Posterior cingulate gyrus (tissue), 11 donors: ENCODE measurements at places on chromosomes 16 and 17.

GRCh38 chr16:61936522-61936921, 99.7 kb downstream of the CDH8 start:
- peak; percentile 8 for DNase-seq

DNA sequence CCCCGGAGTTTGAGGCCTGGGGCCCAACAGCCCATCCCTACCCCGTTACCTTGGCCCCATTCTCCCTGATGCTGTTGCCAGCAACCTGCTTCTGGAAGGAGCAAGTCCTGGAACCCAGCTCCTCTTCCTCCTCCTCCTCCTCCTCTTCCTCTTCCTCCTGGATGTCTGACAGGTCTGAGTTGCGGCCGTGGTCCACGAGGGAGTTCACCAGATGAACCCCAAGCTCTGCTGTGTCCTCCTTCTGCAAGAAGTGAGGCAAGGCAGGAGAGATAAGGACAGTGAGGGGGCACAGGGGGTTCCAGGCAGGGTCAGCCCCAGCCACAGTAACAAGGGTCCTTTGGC, 18.7 kb downstream of the TSPOAP1 start:
- DNase-seq: no peak

DNA sequence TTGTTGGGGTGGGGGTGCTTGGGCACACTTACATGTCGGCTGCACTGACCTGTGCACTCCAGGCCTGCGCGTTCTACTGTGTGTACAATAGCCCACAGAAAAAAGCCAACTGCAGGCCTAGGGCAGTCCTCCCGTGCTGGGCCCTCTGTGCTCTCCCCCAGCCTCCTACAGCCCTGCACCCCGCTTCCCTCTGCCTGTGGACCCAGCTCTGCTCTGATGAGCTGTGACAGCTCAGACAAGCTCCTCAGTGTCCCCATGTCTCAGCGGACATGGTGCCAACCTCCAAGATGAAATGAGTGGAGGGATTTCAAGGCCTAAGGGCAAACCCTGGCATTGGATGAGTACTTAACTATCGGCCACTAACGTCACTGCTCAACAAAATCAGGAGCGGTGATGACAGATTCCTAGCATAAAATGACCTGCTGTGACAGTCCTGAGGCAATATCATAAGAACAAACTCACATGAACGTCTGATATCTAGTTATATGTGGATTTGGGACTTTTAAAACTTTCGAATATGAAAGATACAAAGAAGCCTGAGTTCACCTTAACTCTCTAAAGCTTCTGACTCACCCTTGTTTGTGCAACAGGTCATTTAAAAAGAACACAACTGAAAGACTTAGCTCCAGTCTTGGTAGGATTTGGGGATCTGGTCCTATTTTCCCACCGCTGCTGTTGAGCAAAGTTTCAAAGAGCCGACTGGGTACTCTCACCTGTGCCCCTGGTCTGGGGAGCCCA, 34.7 kb downstream of the CCDC57 start:
- no peak for DNase-seq

DNA sequence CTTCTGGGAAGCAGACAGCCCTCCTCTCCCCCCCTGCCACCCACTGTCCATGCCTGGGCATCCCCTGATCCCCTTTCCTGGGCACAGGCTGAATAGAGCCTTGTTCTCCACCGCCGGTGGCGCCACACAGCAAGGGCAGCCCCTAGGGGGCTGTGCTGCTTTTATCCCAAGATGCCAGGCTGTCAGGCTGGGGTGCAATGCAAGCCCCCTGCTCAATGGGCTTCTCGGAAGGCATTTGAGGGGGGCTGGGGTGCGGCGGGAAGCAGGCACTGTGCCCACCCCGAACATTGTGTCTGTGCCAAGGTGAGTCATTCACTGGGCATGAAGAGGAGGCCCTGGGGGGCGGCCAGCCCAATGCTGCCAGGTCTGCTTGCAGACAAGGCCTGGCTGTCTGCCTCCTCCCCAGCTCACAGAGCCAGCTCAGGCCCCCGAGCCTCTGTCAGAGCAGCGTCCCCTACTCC, 1.5 kb upstream of the GFAP start:
- DNase-seq: peak; percentile 73

DNA sequence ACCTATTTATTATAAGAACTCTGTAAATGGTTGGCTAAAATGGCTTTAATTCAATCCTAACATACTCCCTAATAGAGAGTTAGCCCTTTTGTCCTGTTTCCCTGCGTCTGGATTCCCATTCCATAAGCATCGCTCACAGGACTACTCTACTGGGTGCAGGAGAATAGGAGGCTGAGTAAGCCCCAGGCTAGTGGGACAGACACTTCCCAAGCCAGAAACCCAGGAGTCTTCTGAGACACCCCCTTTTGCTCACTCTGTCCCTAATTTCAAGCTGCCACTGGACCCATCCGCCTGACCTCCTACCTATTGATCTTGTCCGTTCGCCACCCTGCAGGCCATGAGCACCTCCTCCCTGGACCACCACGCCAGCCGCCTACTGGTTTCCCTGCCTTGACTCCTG, 16.7 kb upstream of the TOB1 start:
- DNase-seq: no peak

DNA sequence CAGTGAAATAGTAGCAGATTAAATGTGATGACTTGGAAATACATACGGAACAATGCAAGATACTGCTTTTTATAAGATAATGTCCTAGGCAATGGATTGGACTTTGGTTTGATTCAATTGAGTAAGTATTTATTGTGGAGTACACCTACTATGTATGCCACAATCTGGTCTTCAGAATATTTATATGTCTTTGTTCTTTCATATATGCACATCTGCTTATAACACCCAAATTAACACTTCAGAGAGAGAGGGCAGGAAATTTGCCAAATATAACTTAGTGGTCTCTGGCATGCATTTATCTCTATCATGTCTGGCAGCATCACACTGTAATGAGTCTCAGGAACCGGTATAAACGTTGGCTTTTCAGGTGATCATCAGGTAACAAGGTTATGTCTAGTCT, 16.9 kb downstream of the RPGRIP1L start:
- DNase-seq: no peak

- no peak for DNase-seq
These were observed 15.2 kb downstream of the CNGB1 start for GRCh38 chr16:57955572-57956188.

DNA sequence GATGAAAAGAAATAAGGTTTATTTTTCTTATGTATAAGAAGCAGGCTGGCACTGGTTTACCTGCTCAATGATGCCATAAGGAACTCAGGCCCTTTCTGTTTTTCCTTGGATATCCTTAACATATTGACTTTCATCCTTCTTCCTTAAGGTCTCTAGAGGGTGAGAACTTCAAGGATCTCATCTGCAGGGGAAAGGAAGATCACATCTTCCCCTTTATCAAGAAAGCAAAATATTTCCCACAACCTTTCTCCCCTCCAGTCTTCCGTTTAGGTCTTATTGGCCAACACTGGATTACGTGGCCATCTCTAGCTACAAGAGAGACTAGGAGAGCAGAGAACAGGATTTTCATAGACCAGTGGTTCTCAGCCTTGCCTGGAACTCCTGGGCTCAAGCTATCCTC, 4.2 kb upstream of the TBX4 start:
- no peak for DNase-seq

DNA sequence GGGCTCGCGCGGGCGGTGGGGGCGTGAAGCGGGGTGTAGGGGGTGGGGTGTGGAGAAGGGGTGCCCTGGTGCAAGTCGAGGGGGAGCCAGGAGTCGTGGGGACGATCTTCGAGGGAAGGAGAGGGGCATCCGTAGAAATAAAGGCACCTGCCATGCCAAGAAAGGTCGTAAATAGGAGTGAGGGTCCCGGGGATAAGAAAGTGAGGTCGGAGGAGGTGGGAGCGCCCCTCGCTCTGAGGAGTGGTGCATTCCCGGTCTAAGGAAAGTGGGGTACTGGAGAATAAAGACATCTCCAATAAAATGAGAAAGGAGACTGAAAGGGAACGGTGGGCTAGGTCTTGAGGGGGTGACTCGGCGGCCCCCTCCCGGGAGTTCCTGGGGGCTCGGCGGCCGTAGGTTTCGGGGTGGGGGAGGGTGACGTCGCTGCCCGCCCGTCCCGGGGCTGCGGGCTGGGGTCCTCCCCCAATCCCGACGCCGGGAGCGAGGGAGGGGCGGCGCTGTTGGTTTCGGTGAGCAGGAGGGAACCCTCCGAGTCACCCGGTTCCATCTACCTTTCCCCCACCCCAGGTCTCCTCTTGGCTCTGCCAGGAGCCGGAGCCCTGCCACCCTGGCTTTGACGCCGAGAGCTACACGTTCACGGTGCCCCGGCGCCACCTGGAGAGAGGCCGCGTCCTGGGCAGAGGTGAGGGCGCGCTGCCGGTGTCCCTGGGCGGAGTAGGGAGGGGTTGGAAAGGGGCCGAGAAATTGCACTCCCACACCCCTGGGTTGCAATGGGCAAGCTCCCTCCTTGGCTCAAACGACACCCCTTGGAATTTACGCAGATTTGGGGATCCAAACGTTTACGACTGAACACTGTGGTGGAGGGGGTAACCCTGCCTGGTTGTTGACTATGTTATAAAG, 888 bp downstream of the CDH1 start:
- no peak for DNase-seq

- no peak for DNase-seq
These were observed 9.1 kb upstream of the TMEM204 start for GRCh38 chr16:1524366-1524765.

DNA sequence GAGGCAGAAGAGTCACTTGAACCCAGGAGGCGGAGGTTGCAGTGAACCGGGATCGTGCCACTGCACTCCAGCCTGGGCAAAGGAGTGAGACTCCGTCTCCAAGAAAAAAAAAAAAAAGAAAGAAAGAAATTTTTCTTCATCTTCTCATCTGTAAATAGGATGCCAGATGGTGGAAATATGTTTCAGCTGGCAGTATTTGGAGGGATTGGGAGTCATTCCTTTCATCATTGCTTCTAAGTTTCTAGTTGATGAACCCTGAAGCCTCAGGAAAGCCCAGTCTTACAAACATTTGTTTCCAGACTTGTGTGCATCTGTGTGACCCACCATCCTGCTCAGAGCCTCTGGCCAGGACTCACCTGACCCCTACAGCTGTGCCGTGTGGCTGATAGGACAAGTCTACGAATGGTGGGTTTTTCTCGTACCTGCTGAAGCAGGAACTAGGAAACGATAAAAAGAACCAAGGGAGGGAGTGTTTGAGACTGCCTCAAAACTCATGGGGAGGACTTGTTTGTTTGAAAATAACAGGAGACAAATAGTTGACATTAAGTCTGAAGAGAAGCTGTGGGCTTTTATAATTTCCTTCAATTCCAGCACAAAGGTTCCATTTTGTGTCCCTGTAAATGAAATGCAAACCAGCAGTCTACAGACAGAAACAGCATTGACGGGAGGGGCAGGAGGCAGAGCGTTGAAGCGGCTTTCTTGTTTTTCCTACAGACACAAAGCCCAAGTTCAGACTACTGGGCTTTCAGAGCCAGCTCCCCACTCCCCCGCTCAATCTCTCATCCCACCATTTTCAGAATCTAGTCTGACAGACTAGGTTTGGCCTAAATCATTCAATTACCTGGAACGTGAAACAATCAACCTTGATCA, 24.9 kb downstream of the CDRT4 start:
- no peak for DNase-seq

DNA sequence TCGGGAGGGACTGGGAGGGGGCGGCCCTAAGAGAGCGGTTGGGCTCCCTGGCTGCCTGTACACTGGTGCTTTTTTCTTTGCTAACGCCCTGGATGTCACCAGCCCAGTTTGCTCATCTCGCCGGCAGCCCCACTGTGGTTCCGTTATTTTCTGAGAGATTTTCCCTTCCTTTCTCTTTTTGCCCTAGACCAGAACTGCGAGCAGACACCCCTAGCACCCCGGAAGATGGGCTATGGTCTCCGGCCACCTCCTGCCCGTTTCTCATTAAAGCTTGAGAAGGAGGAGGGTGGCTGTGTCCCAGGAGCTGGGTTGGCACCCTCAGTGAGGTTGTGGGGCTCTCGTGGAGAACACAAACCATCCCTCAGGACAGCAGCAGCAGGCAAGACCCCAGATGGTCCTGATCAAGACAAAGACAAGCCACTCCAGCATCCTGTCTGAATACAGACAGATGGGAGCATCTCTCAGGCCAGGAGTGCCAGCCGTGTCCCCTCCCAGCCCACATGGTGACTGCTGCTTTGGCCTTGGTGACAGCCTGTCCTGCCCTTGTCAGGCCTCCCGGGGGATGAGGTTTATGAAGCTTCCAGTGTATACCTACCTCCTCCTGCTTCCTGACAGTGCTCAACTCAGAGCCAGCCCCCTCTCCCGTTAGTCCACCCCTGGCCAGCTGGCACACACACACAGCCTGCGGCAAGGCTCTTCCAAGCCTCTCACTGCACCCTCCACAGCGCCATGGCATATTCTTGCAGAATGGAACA, 77.2 kb downstream of the KCNJ12 start:
- no peak for DNase-seq

DNA sequence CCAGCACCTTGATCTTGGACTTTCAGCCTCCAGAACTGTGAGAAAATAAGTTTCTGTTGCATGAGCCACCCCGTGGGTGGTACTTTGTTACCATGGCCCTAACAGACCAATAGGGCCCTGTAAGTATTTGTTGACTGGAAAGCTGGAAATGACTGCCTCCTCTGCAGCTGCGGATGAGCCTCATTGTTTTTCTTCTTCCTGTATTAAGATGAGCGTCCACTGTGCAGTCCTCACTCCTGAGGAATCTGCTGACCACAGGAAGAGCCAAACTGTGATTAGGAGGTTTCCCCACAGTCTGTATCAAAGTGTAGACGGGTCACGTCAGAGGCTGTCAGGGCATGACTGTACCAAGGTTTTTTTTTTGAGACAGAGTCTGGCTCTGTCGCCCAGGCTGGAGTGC, 12.2 kb upstream of the AKTIP start:
- DNase-seq: no peak

GRCh38 chr17:62778990-62779681, 29.0 kb downstream of the MARCHF10 start:
- peak; percentile 21 for DNase-seq

DNA sequence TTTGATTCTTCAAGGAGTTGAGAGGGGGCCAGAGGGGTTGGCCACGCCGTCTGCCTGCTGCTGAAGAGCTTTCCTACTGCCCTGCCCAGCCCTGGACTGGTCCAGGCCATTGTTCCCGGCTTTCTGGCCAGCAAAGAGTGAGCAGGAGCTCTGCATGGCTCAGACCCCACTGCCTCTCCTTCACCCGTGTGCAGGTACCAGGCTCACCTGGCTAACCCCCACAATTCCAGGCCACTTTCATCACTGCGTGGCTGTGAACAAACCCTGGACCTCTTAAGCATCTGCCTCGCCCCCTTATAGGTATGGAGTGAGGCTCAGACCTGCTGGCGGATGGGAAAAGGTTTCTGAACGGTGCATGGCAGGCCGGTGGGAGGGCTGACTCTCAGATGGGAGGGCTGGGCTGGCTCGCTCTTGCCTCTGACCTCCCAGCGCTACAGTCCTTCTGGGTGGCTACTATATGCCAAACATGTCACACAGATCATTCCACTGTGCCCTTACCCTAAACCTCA, 8.9 kb downstream of the ZNF319 start:
- DNase-seq: no peak

DNA sequence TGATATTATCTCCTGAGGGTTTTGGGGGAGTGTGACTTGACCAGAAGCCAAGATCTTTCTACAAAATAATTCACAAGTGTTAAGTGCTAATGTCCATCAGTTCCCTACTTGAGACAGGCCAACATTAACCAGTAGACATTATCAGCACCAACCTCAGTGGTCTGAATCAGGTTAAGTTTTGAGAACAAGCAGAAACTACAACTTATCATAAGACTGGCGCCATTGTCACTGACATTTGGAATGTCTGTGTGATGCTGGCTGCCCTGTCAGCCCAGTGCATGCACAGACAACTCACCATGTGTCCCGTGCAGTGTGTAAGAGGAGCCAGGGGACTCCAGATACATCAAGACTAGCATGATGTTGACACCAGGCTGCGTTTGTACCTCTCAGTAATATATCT, 76.8 kb downstream of the CCDC182 start:
- no peak for DNase-seq

- peak; percentile 88 for DNase-seq
These were observed 125.8 kb upstream of the TMEM97 start for GRCh38 chr17:28193241-28193640.
